ENCODE measurements at places on chromosomes 6 and 20.
A peak's percentile ranks its signal among the peaks of the same experiment; 100 is the strongest.

GRCh38 chr6:158519761-158520160 is 40.1 kb upstream of the TMEM181 start:
- no peak for DNase-seq

DNA sequence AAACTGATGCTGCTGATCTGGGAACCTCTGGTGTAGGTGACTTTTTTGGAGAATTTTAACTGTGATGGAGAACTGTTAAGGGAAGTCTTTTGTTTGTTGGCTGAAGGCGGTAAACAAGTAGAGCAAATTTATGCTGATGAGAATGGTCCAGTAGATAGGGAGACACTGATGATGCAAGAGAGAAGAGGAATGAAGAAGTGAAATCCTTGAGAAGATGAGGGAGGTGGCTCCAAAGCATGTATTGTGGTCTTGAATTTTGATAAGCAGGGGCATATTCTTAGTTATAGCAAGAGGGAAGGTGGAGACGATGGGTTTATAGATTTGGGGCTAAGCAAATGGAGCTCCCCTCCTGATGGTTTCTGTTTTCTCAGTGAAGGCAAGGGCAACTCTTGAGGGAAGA is 22.0 kb downstream of the MAPK14 start:
- DNase-seq, result no peak

DNA sequence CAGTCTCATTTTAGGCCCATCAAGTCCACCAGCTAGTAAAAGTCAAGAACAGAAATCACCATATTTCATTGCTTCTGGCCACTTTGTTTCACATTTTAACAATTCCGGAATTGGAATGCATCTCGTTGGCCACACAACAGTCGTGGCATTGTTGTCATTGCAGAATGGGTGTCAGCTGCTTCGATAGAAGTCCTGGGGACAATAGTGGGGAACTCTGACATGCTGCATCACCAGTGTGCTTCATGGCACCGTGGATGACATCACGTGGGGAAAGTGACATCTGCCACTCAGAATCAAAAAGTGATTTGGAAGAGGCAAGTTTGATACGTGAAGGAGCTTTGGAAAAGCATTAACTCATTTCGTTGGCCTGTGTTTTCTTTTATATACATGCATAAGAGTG is 43.8 kb upstream of the XRN2 start:
- DNase-seq, result no peak

- DNase-seq, result peak; percentile 61
Measured at GRCh38 chr20:62367136-62367632, at the start of gene LAMA5. Gene LAMA5 (minus strand): TSS chr20:62367312. CDS start chr20:62367245, 67 bp downstream.

- DNase-seq, result no peak
Measured at GRCh38 chr6:90298459-90299053, 1.9 kb upstream of the BACH2 start.

Measured in MG63 (cell line).